ENCODE measurements at places on chromosomes 1 and 21. TPM values are rescaled to one million over a fixed set of nuclear protein-coding genes. Genes with fewer than 3 reads are reported as not detected.

The PFKFB2 gene
- 3.4 TPM for total RNA-seq

The PTPRF gene
- total RNA-seq: 9.3 TPM

The AIM2 gene
- total RNA-seq: not detected

The KRTAP13-2 gene
- total RNA-seq: not detected

The CCDC17 gene
- 0.10 TPM for total RNA-seq

The RGS7 gene
- total RNA-seq: not detected

The DMRTA2 gene
- not detected for total RNA-seq

The ADCY10 gene
- 0.06 TPM for total RNA-seq

The LRRIQ3 gene
- 0.06 TPM for total RNA-seq

The RSPH1 gene
- not detected for total RNA-seq

The CSF3R gene
- total RNA-seq: not detected

The NUP133 gene
- total RNA-seq: 28.3 TPM

The YIPF1 gene
- total RNA-seq: 12.2 TPM

The PSRC1 gene
- 7.2 TPM for total RNA-seq

The USF1 gene
- 25.1 TPM for total RNA-seq

The RAP1A gene
- total RNA-seq: 29.3 TPM

The ST6GALNAC5 gene
- not detected for total RNA-seq

Measured in cardiac ventricle fibroblast (primary cell).